ENCODE measurements at places on chromosomes 5 and 9. TPM values are rescaled to one million over a fixed set of nuclear protein-coding genes. Genes with fewer than 3 reads are reported as not detected.

GRCh38 chr5:132446621-132447020 is 44.0 kb downstream of the IRF1 start:
- no peak overlapping the region for H3K4me3 ChIP-seq
- no peaks in the 10 kb centered on the region for H3K27me3 ChIP-seq
- H3K27ac ChIP-seq: no peak overlapping the region
- peaks cover 30% of the 10 kb centered on the region for H3K4me1 ChIP-seq
- DNase-seq: no peak

DNA sequence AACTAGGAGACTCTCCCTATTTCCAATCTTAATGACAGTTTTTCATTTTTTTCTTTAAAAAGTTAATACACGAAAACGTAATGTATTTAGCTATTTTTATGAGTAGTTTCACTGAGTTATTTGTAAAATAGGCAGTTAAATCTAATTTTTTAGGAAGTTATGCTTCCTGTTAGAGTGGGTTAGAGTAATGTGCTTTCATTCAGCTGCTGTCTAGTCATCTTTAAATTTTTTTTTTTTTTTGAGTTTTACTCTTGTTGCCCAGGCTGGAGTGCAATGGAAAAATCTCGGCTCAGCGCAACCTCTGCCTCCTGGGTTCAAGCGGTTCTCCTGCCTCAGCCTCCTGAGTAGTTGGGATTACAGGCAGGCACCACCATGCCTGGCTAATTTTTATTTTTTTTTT is 34.0 kb downstream of the CDC42SE2 start:
- peaks cover 14% of the 10 kb centered on the region for H3K4me1 ChIP-seq
- DNase-seq: no peak

DNA sequence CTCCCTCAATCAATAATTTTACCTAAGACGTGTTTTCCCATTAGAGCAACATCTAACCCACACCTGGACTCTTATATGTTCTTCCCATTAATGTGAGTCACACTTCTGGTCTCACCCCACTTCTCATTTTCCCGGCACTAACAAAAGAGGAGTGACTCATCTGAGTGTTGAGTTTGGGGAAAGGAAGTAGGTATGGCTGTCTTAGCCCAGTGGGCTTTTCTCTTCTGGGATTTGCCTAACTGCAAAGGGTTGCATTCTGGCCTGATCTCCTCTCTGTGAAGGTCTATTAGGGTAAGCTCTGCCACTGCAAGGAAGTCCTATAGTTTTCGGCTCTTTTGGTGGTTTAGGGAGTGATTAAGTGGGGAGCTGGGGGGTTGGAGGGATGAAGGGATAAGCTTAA is 195.6 kb downstream of the KIAA0825 start:
- no peak overlapping the region for H3K4me3 ChIP-seq
- H3K36me3 ChIP-seq: no peaks in the 10 kb centered on the region
- peak; percentile 20 for DNase-seq
- no peaks in the 10 kb centered on the region for H3K27me3 ChIP-seq

- no peak for DNase-seq
- H3K36me3 ChIP-seq: no peaks in the 10 kb centered on the region
- H3K4me3 ChIP-seq: no peak overlapping the region
- H3K27me3 ChIP-seq: peaks cover 61% of the 10 kb centered on the region
- no peak overlapping the region for H3K27ac ChIP-seq
- no peaks in the 10 kb centered on the region for H3K4me1 ChIP-seq
These were observed 58.2 kb upstream of the PTCH1 start for GRCh38 chr9:95574866-95575553.

GRCh38 chr9:110249603-110250002 is 6.7 kb downstream of the TXN start:
- H3K4me1 ChIP-seq: peaks cover 37% of the 10 kb centered on the region
- H3K27ac ChIP-seq: no peak overlapping the region
- H3K4me3 ChIP-seq: no peak overlapping the region
- DNase-seq: no peak
- H3K36me3 ChIP-seq: peaks cover 33% of the 10 kb centered on the region

GRCh38 chr9:83655433-83655832 is 32.5 kb downstream of the IDNK start:
- no peak for DNase-seq
- H3K27ac ChIP-seq: no peak overlapping the region
- no peaks in the 10 kb centered on the region for H3K4me1 ChIP-seq
- H3K27me3 ChIP-seq: no peaks in the 10 kb centered on the region
- H3K4me3 ChIP-seq: no peak overlapping the region

The PCDHB13 gene
- total RNA-seq: 0.86 TPM

GRCh38 chr9:108469654-108470053 is 386.1 kb downstream of the ACTL7B start:
- H3K27ac ChIP-seq: peak overlapping the region; percentile 9
- H3K27me3 ChIP-seq: no peaks in the 10 kb centered on the region
- no peaks in the 10 kb centered on the region for H3K36me3 ChIP-seq
- DNase-seq: no peak
- H3K4me3 ChIP-seq: no peak overlapping the region

The IRX2 gene
- total RNA-seq: not detected

The ATP10B gene
- total RNA-seq: 3.7 TPM

DNA sequence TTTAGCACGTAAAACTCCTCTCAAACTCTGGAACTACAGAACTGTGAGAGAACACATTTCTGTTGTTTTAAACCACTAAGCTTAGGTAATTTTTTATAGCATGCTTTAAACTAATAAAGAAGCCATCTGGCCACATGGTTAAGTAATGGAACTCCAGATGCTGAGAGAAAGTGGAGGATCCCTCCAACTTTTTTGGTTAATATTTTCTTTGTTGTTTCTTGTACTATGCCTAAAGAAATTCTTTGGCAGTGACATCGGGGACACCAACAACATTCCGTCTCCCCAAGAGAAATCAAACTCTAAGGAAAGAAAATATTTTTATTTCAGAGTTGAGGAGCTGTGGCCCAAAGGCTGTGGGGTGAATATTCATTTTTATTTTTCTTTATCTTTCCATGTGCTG is 734.8 kb upstream of the CDH9 start:
- H3K4me1 ChIP-seq: no peaks in the 10 kb centered on the region
- no peaks in the 10 kb centered on the region for H3K27me3 ChIP-seq
- no peaks in the 10 kb centered on the region for H3K36me3 ChIP-seq
- H3K4me3 ChIP-seq: no peak overlapping the region
- H3K27ac ChIP-seq: no peak overlapping the region

DNA sequence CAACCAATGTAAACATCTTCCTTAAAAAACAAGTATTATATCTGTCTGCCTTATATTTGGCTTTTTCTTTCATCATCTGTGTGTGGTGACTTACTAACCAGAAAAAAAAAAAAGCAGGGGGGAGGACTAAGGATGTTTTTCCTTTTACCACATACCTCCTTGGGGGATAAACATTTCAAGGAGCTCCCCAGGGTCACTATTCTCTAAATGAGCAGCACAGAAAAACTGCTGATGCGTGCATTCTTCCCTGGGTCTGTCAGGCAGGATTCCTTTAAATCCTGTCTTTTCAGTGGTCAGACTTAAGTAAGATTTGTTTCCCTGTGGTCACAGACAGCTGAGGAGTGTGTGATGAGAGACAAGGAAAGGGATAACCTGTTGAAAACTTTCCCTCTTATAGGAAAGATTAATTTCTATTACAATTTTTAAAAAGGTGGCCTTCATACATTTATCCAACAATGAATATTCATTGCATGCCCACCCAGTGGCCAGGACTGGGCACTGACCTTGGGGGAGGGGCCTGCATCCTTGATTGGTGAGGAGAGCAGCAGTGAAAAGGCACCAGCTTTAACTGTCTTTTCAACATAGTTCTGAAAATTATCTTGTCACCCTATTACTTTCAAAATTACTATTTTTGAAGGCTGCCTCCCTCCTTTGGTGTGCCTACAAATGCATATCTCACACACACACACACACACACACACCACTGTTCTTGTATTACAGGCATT is 123.1 kb downstream of the TLE4 start:
- no peaks in the 10 kb centered on the region for H3K27me3 ChIP-seq
- no peak overlapping the region for H3K27ac ChIP-seq
- no peaks in the 10 kb centered on the region for H3K36me3 ChIP-seq
- no peaks in the 10 kb centered on the region for H3K4me1 ChIP-seq
- H3K4me3 ChIP-seq: no peak overlapping the region
- no peak for DNase-seq

The MSANTD3 gene
- 16.3 TPM for total RNA-seq

DNA sequence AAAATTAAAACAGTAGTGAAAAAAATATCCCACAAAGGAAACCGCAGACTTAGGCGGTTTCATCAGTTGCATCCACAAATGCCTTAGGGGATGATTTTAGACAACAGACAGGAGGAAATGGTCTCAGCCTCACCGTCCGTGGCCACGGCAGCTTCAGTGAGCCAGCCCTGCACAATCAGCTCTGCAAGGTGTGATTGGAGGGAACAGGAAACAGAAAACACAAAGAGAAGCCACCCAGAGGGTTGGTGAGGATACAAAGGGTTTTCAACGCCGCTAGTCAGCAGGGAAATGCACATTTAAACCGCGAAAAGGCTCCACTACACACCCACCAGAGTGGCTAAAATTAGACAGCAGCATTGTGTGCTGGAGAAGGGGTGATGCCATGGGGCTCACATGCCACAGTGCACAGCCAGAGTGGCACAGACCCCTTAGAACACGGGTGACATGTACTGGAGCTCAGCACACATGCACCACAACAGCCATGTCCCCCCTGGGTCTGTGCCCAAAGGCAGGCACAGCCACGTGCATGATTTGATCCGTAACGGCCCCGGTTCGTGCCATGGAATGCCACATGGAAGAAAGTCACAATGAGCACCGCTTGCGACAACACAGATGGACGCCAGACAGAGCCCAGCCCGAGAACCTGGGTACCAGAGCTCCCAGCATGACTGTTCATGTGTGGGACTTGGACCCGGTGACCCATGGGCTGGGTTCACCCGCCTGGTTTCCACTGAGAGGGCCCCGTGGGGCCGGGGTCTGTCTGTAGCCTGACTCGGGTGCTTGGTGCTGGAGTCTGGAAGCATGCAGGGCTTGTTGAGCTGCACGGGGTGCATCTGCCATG is 18.3 kb upstream of the TERT start:
- H3K27ac ChIP-seq: no peak overlapping the region
- no peak for DNase-seq
- H3K27me3 ChIP-seq: peaks cover 24% of the 10 kb centered on the region
- no peak overlapping the region for H3K4me3 ChIP-seq

GRCh38 chr5:96024683-96025475 is 63.2 kb upstream of the ELL2 start:
- peaks cover 42% of the 10 kb centered on the region for H3K4me1 ChIP-seq
- no peaks in the 10 kb centered on the region for H3K27me3 ChIP-seq
- H3K36me3 ChIP-seq: peaks cover 7% of the 10 kb centered on the region
- DNase-seq: no peak
- H3K4me3 ChIP-seq: no peak overlapping the region

Data from Calu3 (cell line).